ENCODE measurements at places on chromosomes 7 and 10. TPM values are rescaled to one million over a fixed set of nuclear protein-coding genes. Genes with fewer than 3 reads are reported as not detected.

- no peak for DNase-seq
Measured at GRCh38 chr10:91511549-91512330, 101.6 kb downstream of the HECTD2 start.

GRCh38 chr10:60611291-60611747 lies 167.0 kb upstream of the CDK1 start:
- DNase-seq, result peak; percentile 22

- no peak for DNase-seq
Measured at GRCh38 chr7:100093498-100093897, 4.7 kb downstream of the COPS6 start.

DNA sequence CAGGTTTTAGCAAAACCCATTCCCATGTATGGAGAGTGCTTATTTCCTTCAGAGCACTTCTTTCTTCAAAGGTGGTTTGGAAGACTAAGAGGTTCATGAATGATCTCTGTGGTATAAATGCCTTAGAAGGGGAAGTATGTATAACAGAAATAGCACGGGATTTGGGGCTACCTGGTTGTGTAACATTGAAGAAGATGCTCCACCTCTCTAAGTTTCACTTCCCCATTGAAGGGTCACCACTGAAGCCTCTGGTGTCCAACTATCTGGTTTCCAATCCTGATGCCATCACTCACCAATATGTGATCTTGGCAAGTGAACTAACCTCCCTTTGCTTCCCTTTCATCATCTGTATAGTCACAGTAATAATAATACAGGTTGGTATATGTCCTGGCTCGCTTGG lies 37.2 kb downstream of the CYCS start:
- no peak for DNase-seq

Gene ACHE
- 0.13 TPM for total RNA-seq

Gene PVRIG
- total RNA-seq, result not detected
